ENCODE measurements at places on chromosomes 12 and 14. TPM values are rescaled to one million over a fixed set of nuclear protein-coding genes. Genes with fewer than 3 reads are reported as not detected.
A peak's percentile ranks its signal among the peaks of the same experiment; 100 is the strongest.

Gene ARPC3
- total RNA-seq: 284 TPM

Gene SYT1
- not detected for total RNA-seq

Gene SYNE2
- total RNA-seq: 30.9 TPM

DNA sequence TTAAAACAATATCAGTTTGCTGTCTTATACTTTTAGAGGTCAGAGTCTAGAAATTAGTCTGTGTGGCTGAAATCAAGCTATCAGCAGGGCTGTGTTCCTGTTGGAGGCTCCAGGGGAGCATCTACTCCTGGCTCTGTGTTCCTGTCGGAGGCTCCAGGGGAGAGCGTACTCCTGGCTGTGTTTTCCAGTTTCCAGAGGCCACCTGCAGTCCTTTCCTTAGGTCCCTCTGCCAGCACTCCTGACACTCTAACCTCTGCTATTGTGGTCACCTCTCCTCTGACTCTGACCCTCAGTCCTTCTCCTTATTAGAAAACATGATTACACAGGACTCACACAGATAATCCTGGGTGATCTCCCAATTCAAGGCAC is 1140.7 kb upstream of the TMEM132C start:
- DNase-seq: no peak

- DNase-seq: peak; percentile 52
Measured at GRCh38 chr14:74362361-74362915, 14.2 kb downstream of the VRTN start.

GRCh38 chr14:72889366-72889765 is 4.5 kb downstream of the DPF3 start:
- DNase-seq: no peak

DNA sequence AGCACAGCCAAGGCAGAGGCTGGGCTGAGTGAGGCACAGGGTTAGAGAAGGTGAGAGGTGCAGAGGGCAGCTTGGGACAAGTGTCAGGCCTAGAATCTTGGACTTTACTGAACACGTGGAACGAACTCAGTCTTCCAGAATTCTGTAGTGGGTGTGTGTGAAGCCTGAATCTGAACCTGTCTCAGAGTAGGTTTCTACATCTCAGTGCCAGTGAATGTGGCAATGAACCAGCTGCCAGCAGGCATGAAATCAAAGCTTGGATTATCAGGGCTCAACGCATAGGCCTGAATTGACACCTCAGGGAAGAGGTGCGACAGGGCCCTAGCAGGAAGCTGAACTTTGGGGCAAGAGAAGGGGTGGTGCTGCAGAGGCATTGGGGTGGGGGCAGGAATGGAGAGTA is 104.6 kb downstream of the SAMD4A start:
- DNase-seq: no peak

- no peak for DNase-seq
Measured at GRCh38 chr12:45298721-45299692, 83.1 kb downstream of the ANO6 start.

GRCh38 chr12:69897744-69898143 is 72.7 kb downstream of the MYRFL start:
- no peak for DNase-seq
